Epithelial cell of proximal tubule (primary cell): ENCODE measurements at places on chromosomes 16 and 17. TPM values are rescaled to one million over a fixed set of nuclear protein-coding genes. Genes with fewer than 3 reads are reported as not detected.

CCL4L2 gene
- not detected in 2 replicates for total RNA-seq

TTYH2 gene
- 0.29 and 1.2 TPM in 2 replicates for total RNA-seq

ZFP3 gene
- total RNA-seq: 1.2 and 1.7 TPM in 2 replicates

DNA sequence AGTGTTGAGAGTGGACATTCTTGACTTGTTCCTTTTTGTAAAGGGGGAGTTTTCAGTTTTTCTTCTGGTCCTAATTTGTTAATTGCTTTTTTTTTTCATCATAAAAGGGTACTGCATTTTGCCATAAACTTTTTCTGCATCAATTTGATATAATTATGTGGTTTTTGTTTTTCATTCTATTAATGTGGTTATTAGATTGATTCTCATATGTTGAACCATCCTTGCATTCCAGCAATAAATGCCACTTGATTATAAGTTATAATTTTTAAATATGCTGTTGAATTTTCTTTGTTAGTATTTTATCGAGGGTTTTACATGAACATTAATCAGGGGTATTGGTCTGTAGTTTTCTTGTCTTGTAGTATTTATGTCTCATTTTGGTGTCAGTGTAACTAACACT lies 87.2 kb upstream of the SMIM36 start:
- no peak for DNase-seq

DNA sequence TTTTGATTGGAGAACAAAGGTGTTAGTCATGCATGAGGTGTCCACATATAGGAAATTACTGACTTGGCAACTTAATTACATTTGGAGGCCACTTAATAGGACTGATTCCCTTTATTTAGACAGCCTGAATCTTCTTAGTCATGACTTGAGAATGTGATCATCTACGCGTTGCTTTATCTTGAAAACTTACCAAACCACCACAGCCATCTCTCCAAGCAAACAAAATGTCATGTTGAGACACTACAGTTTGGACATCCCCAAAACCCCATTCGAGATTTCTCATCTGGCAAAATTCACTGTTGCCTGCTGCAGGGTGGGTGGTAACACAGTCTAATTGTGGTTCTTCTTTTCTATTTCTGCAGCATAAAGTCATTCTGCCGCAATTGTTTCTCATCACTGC lies 176.5 kb upstream of the CDH5 start:
- DNase-seq: no peak

DNA sequence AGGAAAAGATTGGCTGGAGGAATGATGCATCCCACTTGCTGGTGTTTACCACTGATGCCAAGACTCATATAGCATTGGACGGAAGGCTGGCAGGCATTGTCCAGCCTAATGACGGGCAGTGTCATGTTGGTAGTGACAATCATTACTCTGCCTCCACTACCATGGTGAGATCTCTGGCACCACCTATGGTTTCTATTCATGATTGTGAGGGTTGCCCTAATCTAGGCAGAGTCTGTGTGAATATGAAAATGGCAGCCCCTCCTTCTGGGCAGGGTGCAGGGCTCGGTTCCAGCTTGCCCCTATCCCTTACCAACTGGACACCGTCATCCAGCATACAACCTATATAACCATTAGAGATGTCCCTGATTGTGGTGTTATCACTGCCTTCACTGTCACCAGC lies 33.4 kb downstream of the ITGB3 start:
- no peak for DNase-seq

GRCh38 chr16:66695935-66696668 lies 441 bp downstream of the CMTM4 start:
- no peak for DNase-seq

DNA sequence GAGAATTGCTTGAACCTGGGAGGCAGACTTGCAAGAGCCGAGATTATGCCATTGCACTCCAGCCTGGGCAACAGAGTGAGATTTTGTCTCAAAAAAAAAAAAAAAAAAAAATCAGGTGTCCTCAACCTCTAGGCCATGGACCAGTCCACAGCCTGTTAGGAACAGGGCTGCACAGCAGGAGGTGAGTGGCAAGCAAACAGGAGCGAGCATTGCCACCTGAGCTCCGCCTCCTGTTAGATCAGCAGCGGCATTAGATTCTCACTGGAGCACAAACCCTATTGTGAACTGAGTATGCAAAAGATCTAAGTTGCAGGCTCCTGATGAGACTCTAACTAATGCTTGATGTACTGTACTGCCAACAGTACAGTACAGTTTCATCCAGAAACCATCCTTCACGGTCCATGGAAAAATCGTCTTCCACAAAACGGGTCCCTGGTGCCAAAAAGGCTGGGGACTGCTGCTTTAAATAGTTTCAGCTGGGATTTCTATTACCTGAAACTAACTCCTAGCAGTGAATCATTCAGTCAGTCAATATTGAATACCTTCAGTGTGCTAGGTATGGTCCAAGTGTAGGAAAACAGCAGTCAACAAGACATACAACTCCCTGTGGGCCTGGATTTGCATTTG lies 56.3 kb upstream of the DHX40 start:
- no peak for DNase-seq

DNA sequence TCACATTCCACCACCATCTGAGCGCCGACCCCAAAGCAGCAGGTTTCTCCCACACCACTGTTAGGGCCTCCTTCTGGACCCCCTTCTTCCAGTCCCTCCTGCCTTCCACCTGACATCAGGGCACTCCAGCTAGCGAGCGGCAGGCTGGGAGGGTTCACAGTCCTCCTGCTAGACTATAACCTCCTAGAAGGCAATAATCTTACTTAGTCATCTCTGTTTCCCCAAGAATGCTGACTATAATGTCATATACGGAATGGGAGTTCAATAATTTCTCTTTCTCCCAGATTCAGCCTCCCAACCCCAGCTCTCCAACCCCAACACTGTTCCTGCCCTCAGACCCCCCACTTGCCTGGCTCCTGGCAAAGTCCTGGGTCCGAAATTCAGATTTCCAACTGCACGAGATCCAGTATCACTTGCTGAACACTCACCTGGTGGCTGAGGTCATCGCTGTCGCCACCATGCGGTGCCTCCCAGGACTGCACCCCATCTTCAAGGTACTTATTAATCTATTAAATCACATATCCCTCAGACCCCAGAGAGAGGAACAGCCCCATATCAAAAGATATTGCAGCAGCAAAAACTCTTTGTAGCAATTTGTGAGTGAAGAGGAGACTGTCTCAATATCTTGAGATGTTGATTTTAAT lies 5.6 kb downstream of the ALOX12 start:
- no peak for DNase-seq
